ENCODE measurements at places on chromosomes 2 and 18.

GRCh38 chr2:200845194-200845593, 19.3 kb downstream of the CLK1 start:
- DNase-seq, result no peak

DNA sequence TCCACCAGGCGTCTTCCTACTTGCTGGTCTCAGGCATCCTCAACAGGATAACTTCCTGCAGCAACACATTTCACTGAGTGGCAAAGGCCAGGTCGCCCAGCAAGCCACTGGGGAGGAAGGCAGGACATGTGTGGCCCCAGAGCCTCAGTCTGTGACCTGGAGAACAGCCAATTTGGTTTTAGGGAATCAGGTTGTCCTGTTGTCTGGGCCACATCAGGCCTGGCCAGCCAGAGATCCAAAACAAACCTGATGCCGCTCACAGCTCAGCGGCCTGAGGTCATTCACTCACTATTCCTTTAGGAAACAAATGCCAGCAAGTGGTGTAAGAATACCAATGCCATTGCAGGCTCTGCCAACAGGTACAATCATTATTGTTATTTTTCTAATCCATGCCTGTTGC, 210.7 kb downstream of the VAPA start:
- no peak for DNase-seq

GRCh38 chr2:107595285-107595684, 231.4 kb upstream of the RGPD4 start:
- no peak for DNase-seq

GRCh38 chr18:48740851-48741485, 202.1 kb downstream of the CTIF start:
- no peak for DNase-seq

GRCh38 chr2:116810071-116810470, 1004.4 kb upstream of the DDX18 start:
- DNase-seq, result no peak

GRCh38 chr18:12421732-12422131, 14.0 kb downstream of the PRELID3A start:
- no peak for DNase-seq

- DNase-seq, result no peak
These were observed 84.1 kb downstream of the CELF4 start for GRCh38 chr18:37481491-37481890.

DNA sequence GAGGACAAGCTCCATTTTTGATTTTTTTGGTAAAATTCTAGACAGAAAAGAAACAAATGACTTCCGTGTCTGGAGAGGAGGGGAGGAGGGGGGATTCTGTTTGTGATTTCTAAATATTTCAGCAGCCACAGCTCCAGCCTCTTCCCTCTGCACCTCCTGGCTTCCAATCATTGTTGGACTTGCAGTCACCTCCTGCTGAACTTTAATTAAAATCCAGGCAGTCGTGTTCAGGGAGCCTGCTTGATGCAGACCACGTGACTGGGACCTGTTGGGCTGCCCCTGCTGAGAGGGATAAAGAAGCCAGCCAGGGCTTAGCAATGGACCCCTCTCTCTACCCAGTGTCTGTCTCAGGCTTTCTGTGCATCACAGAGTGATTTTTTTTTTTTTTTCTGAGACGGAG, 115.1 kb downstream of the SH3BP4 start:
- no peak for DNase-seq

DNA sequence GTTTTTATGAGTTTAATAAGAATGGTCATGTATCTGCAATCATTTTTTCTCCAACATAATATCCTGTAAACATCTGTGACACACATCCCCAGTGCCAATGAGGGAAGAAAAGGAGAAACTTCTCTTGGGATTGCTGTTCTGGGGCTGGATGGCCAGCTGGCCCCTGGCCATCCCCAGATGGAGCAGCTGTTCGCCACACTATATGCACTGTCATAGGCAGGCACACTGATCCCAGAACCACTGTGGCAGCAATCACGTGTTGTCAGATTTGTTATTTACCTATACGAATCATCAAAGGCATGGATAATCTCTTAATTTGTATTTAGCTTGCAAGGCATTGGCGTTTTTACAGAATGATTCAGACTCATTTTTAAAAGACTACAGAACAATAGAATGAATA, 167.6 kb upstream of the ACAA2 start:
- no peak for DNase-seq

GRCh38 chr18:65852273-65852672, 101.5 kb downstream of the CDH7 start:
- no peak for DNase-seq

Data from H4 (cell line).